A549 (cell line): ENCODE measurements at places on chromosomes 13 and 19.
A peak's percentile ranks its signal among the peaks of the same experiment; 100 is the strongest.

- DNase-seq: no peak
These were observed at the start of gene TLE5 for GRCh38 chr19:3062165-3063105. TLE5 (minus strand) TSS chr19:3062495; CDS start chr19:3062200, 295 bp downstream.

DNA sequence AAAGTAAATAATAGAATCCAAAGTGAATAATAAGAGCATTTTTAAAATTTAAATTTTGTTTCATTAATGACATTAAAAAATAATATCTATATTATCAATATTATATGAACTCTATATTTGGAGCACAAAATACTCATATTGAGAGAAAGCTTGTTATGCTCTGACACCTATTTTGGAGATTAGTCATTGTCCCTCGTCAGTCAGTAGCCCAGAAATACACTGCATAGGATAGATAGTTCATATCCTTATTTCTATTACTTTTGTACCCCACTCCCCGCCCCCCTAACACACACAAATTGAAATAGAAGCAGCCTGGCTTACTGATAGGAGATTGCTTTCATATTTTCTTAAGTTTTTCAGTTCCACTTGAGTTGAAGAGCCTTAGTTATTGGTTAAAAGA is 652.8 kb downstream of the PCDH9 start:
- DNase-seq: no peak

DNA sequence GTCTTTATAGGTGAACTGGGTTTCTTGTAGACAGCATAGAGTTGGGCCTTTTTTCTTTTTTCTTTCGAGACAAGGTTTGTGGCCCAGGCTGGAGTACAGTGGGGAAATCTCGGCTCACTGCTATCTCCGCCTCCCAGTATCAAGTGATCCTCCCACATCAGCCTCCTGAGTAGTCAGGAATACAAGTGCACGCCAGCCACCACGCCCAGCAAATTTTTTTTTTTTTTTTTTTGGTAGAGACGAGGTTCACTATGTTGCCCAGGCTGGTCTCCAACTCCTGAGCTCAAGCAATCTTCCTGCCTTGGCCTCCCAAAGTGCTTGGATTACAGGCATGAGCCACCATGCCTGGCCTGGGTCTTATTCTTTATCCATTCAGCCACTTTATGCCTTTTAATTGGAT is 5.1 kb upstream of the CALM3 start:
- DNase-seq: no peak

GRCh38 chr13:82248762-82249161 is 1633.5 kb downstream of the SLITRK1 start:
- no peak for DNase-seq

DNA sequence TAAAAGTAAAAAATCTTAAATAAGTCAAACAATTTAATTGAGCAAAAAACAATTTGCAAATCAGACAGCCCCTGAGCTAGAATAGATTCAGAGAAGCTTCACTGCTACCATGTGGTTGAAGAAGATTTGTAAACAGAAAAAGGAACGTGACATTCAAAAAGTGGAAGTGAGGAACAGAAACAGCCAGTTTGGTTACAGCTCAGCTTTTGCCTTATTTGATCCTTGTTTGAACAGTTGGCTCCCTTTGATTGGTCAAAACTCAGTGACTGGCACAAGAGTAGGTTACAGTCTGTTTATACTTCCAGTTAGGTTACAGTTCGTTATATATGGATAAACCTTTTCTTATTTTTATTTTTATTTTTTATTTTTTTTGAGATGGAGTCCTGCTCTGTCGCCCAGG is 5.8 kb downstream of the ZNF221 start:
- no peak for DNase-seq

DNA sequence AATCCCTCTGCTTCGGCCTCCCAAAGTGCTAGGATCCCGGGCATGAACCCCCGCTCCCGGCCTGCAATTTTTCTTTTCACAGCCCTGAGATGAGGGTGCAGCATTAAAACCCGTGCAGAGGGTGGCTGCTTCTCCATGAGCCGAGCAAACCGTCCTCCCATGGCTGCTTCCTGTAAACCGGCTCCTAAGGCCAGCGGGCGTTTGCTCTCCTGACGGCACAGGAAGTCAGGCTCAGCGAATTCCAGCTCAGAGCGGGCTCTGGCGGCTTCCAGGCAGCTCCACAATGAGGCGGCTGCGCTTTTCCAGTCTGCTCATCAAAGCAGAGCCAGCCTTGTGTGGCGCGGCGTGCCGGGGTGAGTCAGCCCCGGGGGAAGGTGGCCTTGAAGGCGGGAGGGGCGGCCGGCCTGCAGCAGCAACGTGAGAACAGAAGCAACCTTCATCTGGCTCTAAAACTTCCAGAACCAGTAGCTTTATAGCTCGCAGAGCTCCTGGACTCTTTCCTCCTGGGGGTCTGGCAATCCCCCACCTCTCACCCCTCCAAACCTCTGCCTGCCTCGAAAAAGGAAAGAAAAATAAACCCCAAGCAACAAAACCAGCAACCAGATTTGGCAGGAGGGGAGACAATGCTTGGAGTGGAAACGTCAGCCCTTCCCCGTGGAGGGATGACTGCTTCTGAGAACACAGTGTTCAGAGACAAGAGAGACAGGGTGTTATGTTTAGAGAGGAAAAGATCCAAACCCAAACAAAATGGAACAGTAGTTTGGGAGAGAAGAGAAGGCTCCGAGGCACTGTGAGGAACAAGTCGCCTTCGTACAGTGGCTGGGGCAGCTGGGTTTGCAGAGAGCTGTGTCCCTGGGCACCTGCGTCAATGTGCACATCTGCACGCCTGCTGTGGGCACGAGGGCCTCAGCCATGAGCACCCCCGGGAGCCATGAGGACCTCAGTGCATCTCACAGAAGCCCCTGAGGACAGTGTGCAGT is 67.8 kb downstream of the GADD45B start:
- DNase-seq: peak; percentile 93

DNA sequence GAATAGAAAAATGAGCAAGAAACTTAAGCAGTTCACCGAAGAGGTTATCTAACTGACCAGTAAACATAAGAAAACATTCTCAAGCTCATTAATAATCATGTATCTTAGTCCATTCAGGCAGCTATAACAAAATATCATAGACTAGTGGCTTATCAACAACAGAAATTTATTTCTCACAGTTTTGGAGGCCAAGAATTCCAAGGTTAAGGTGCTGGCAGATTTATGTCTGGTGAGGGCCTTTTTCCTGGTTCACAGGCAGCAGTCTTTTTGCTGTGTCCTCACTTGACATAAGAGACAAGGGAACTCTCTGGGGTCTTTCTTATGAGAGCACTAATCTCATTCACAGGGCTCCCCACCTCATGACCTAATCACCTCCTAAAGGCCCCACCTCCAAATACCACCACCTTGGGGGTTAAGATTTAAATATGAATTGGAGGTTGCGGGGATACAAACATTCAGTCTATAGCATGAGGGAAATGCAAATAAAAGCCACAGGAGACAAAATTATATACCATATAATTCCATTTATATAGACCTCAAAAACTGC is 123.6 kb downstream of the ZAR1L start:
- no peak for DNase-seq

DNA sequence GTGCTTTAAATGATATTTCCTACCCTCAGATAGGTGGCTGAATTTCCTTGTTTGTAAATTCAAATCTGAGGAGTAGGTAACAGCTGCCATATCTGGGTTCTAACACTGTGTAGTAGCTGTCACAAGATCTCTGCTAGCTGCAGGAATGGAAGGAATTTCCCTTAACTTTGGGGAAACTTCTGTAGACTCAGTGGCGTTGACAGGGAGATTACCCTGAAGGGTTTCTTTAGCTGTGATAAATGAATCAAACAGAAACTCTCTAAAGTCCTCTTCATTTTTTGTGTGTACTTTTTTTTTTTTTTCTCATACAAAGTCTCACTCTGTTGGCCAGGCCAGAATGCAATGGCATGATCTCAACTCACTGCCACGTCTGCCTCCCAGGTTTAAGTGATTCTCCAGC is 5.3 kb upstream of the EPSTI1 start:
- DNase-seq: no peak

- DNase-seq: no peak
These were observed 5.8 kb upstream of the FRY start for GRCh38 chr13:32025730-32026129.

- DNase-seq: peak; percentile 79
These were observed 1.5 kb upstream of the ATP5F1D start for GRCh38 chr19:1239796-1240737.

DNA sequence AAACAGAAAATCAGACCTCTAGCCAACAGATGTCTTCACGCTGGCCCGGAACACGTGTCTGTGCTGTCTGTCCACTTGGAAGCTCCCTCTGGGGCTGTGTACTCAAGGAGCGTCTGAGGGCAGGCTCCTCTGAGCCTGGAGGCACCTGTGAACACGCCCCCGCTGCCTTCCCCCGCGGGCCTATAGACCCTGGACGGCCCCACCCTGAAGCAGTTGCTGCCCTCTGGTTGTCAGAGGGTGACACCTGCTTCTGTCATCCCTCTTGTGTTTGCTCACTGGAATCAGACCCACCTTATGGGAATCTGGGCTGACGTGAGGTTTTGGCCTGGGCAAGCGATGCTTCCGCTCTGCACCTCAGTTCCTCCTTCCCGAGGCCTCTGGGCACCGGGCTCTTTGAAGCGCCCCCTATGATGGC is 19.2 kb downstream of the EPN1 start:
- DNase-seq: no peak

DNA sequence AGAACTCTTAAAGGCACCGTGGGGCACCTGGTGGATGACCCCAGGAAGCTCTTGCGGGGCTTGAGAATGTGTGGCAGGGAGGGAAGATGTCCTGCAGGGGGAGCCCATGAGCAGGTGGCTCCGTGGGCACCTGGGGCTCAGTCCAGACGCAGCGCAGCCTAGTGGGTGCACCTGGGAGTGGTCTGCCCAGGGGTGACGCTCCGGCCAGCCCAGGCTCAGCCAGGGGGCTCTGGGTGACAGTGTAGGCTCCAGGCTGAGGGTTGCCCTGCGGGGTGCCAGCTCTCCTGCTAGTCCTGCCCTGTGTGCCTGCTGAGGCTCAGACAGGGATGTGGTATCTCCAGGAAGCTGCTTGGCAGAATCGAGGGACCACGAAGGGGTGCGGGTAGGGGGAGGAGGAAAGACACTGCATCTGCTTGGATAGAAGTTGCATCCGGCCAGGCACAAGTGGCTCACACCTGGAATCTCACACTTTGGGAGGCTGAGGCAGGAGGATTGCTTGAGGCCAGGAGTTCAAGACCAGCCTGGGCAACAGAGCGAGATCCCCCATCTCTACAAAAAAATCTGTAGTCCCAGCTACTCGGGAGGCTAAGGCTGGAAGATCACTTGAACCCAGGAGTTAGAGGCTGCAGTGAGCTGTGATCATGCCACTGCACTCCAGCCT is 15.0 kb upstream of the PGLS start:
- DNase-seq: peak; percentile 84

- DNase-seq: peak; percentile 55
These were observed 441.7 kb downstream of the IRS2 start for GRCh38 chr13:109344552-109345157.

GRCh38 chr13:40460116-40460515 is 206.3 kb downstream of the FOXO1 start:
- DNase-seq: no peak

DNA sequence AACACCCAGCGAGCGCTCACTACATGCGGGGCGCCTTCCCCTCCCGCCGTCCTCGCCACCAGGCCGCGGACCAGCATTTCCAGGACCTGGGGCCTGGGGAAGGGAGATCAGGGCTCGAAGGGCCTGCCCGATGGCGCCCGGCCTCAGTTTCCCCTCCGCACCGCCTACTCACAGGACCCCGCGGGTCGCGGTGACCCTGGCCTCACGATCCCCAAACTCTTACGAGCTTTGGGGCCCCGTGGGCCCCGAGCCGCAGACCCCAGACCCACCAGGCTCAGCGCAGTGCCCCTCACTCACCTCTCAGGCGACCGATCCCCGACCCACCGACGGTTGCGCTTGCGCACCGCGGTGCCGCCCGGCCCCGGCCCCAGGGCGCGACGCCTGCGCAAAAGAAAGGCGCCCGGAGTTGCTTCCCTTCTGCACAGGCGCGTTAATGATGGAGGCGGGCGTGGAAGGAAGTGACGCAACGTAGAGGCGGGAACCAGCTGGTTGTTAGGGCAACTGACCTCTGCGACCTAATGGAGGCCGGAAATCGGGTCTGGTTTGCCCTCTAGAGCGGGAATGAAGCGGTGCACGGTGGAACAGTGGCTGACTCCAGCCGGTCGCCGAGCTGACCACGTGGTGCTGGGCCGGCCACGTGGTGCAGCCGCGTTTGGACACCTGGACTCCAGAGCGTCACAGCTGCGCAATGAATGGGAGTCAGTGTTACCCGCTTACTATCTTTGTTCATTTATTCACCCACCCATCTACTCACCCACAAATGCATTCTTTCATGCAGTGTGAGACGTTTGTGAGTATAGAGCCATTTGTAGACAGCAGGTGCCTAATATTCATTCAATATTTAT is at the start of gene SGTA:
Gene SGTA, minus strand, starts transcription at position 338 of the 845 bp plus-strand sequence. CDS start 14,205 bp downstream, outside the sequence.
- DNase-seq: peak; percentile 94

DNA sequence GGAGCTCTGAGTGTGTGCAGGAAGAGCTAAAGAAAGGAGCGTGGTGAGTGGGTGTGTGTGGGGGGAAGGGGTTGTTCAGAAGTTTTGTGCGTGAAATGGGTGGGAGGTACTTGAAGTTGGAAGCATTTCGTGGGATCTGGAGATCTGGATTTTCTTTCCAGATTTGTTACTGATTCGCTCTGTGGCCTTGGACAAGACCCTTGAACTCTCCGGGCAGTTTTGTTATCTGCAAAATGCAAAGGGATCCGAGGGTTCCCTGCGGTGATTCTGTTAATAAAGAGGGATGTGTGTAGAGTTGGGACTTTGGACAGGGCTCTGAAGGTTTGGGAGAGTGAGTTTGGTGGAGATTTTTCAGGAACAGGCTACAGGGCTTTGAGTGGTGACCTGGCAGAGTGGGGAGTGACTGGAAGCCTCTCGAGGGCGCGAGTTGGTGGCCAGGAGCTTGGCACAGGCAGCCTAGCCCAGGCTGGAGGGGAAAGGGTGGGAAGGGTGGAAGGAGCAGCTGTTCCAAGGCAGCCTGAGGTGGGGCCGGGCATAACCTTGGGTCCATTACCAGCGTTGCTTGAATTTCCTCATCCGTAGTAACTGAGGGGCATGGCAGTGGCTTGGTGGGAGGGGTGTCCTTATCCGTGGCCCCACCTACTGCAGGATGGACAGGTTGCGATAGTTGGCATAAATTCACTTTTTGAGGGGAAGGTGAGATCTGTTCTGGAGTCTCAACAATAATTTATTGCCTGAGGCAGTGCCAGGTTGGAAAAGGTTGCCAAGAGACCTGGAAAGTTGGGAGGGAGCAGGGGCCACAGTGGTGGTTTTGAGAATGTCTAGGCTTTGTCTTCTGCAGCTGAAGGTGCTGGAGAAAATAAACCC is 2.1 kb downstream of the ACTN4 start:
- peak; percentile 81 for DNase-seq
